ACHN (cell line): ENCODE measurements at places on chromosomes 2 and 18.

- no peak for DNase-seq
These were observed 115.3 kb upstream of the STPG4 start for GRCh38 chr2:47270421-47270820.

GRCh38 chr2:136236019-136236418 lies 118.1 kb upstream of the CXCR4 start:
- DNase-seq = peak; percentile 55

DNA sequence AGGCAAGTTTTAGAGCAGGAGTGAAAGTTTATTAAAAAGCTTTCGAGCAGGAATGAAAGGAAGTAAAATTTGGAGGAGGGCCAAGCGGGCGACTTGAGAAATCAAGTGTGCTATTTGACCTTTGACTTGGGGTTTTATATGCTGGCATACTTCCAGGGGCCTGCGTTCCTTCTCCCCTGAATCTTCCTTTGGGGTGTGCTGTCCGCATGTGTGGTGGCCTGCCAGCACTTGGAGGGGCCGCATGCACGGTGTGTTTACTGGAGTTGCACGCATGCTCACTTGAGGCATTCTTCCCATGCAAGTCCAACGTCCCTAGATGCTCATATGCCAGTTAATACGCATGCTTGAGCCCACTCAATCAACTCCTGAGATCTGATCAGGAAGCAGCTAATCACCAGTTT lies 78.3 kb upstream of the MAP4K4 start:
- DNase-seq = no peak

DNA sequence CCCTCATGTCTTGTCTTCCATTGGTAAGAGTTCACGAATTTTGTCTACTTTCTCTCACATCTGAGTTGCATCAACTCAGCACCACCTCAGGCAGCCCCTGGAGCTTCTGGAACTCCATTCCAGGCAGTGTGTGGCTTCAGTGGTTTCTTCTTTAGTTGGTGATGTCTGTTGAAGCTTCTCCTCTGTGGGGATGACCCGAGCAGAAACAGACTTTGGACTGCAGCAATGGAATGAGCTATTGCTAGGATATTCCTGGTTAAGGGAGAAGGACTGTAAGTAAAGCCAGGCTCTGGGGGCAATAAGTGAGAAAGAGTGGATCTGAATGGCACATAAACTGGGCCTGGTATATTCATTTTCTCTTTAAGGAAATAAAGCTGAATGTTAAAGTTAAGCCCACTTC lies 32.3 kb upstream of the STAT4 start:
- DNase-seq = no peak

- DNase-seq = no peak
These were observed 156.8 kb downstream of the GPD2 start for GRCh38 chr2:156592809-156593593.
